HepG2 (cell line): ENCODE measurements at places on chromosomes 4 and X. TPM values are rescaled to one million over a fixed set of nuclear protein-coding genes. Genes with fewer than 3 reads are reported as not detected.
A peak's percentile ranks its signal among the peaks of the same experiment; 100 is the strongest.

DNA sequence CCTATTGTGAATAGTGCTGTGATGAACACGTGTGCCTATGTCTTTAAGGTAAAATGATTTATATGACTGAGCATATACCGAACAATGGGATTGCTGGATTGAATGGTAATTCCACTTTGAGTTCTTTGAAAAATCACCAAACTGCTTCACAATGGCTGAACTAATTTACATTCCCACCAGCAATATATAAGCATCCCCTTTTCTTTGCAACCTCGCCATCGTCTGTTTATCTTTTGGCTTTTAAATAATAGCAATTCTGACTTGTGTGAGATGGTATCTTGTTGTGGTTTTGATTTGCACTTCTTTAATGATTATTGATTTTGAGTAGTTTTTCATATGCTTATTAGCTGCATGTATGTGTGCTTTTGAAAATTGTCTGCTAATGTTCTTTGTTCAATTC, 31.8 kb upstream of the UGT2A1 start:
- H3K36me3 ChIP-seq = no peaks in the 10 kb centered on the region
- no peaks in the 10 kb centered on the region; the same call in 1 of the 2 replicates for H3K27me3 ChIP-seq
- peaks cover 3% of the 10 kb centered on the region for H3K4me1 ChIP-seq
- DNase-seq = no peak

GRCh38 chr4:2697995-2698414, 58.1 kb downstream of the TNIP2 start:
- H3K4me3 ChIP-seq = no peak overlapping the region
- no peaks in the 10 kb centered on the region for H3K27me3 ChIP-seq
- DNase-seq = peak; percentile 12
- H3K27ac ChIP-seq = no peak overlapping the region
- H3K4me1 ChIP-seq = peaks cover 17% of the 10 kb centered on the region

DNA sequence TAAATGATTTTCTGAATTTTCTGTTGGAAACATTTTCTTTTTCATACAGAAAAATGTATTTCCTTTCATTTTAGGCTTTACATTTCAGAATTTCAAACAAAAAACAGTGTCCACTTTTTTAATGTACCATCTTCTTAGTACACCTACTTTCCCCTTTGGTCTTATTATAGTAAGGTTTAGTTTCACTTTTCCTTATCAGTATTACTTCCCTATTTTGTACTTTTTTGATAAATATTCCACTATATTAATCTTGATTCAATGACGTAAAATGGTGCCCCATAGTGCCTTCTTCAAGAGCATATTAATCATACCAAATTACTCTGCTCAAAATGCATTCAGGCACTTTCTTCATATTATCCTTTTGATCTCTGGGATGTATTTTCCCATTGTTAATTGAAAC, 52.5 kb downstream of the BANK1 start:
- H3K4me1 ChIP-seq = no peaks in the 10 kb centered on the region
- H3K27me3 ChIP-seq = no peaks in the 10 kb centered on the region

GRCh38 chr4:184533908-184534307, 59.6 kb upstream of the IRF2 start:
- H3K27me3 ChIP-seq = no peaks in the 10 kb centered on the region; the same call in 2 of the 3 replicates
- peaks cover 25% of the 10 kb centered on the region for H3K4me1 ChIP-seq
- no peak for DNase-seq
- H3K36me3 ChIP-seq = no peaks in the 10 kb centered on the region
- no peak overlapping the region for H3K27ac ChIP-seq

- H3K36me3 ChIP-seq = no peaks in the 10 kb centered on the region
- no peak overlapping the region for H3K27ac ChIP-seq
- H3K4me1 ChIP-seq = no peaks in the 10 kb centered on the region
- H3K4me3 ChIP-seq = no peak overlapping the region
- no peak for DNase-seq
- peaks cover 7% of the 10 kb centered on the region for H3K27me3 ChIP-seq
Measured at GRCh38 chr4:2340272-2341061, 78.0 kb downstream of the ZFYVE28 start.

DNA sequence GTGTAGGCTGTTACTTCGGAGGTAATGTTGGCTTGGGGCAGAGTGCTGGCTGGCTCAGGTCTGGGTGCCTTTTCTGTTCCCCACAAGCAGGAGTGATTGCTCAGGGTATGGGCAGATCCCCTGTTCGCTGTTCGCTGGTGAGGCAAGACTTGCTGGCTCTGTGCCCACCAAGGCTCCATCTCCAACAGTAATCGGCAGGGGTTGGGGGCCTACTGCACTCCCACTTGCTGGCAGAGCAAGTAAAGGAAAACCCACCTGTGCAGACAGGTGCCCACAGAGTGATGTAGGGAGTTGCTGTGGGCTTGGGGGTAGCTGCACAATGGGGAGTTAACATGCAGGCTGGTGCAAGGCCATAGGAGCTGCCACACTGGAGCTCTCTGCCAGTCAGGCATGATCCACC, 8.0 kb upstream of the TMSB15C start:
- H3K36me3 ChIP-seq = no peaks in the 10 kb centered on the region
- H3K4me3 ChIP-seq = no peak overlapping the region
- H3K27ac ChIP-seq = no peak overlapping the region
- no peaks in the 10 kb centered on the region for H3K4me1 ChIP-seq
- no peak for DNase-seq

The LUZP4 gene
- not detected in 2 replicates for total RNA-seq

- no peak overlapping the region for H3K4me3 ChIP-seq
- 0 out of 2 replicates have a peak, but pooled peaks cover 7% of the 10 kb centered on the region for H3K4me1 ChIP-seq
Measured at GRCh38 chr4:152309418-152309817, 226.5 kb downstream of the FBXW7 start.

The PARM1 gene
- total RNA-seq = not detected in 2 replicates

DNA sequence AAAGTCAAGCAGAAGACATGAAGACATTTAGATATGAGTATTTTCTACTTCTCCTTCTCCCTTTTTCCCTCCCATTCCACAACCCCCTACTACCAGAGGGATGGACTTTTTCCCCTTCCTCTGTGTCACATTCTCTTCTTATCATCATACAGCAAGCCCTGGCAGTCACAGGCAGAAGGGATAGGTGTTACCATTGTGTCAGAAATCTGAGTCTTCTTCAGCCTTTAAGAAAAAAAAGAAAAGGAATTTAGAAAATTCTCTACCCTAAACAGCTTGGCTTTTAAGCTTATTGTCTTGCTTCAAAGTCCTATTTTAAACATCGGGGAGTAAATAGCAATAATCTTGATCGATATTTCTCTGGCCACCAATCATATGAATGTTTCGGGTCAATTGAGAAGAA, 30.9 kb upstream of the ADH1C start:
- H3K27ac ChIP-seq = no peak overlapping the region
- H3K36me3 ChIP-seq = no peaks in the 10 kb centered on the region
- no peak for DNase-seq
- no peaks in the 10 kb centered on the region for H3K27me3 ChIP-seq
- no peak overlapping the region for H3K4me3 ChIP-seq

DNA sequence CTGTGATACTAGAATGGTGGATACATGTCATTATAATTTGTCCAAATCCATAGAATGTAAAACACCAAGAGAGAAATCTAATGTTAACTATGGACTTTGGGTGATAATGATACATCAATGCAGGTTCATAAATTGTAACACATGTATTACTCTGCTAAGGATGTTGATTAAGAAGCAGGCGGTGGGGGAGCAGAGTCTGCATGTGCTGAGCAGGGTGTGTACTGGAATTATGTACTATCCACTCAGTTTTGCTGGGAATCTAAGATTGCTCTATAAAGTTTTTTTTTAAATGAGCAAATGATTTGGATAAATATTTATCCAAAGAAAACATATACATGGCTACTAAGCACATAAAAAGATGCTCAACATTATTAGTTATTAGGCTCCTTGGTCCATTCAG, 15.0 kb upstream of the MANBA start:
- H3K4me3 ChIP-seq = no peak overlapping the region
- no peak overlapping the region for H3K27ac ChIP-seq
- peaks cover 38% of the 10 kb centered on the region for H3K4me1 ChIP-seq
- no peak for DNase-seq

The TMPRSS11B gene
- not detected in 2 replicates for total RNA-seq

- H3K4me1 ChIP-seq = no peaks in the 10 kb centered on the region
- H3K27me3 ChIP-seq = no peaks in the 10 kb centered on the region
- H3K36me3 ChIP-seq = no peaks in the 10 kb centered on the region
- no peak overlapping the region for H3K4me3 ChIP-seq
Measured at GRCh38 chrX:17559728-17560379, 177.4 kb upstream of the SCML1 start.

DNA sequence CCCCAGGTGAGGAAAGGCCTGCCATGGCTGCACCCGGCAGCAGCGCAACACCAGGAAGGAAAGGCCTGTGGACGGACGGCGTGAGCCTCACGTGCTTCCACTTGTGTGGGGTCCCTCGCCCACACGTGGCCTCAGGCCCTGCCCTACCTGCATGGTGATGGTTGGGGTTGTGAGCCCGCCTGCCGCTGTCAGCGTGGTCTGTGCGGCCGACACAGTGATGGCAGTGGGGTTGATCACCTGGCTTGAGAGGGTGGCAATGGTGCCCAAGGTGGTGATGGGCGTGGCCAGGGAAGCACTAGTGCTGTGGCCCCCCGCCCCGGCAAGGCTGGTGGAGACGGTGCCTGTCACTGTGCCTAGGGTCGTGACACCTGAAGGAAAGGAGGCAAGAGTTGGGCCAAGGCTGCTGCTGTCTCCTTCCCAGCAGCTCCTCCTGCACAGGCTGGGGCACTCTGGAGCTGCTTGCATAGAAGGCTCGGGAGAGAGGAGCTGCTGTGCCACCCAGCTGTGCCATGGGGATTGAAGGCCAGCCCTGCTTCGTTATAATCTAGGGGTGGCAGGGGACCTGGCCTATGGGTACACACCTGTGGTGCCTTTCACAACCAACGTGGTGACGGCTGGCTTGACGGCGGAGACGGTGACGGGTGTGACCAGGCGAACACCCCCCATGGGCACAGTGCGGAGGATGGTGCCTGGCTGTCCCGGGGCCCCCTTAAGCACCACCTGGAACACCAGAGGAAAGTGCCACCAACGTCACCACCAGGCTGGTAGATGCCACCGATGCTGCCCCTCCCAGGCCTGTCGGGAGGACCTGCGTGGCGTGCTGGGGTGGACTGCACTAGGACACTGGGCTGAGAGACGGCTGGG, 11.8 kb upstream of the RENBP start:
- no peak overlapping the region for H3K4me3 ChIP-seq
- H3K4me1 ChIP-seq = no peaks in the 10 kb centered on the region
- no peak overlapping the region for H3K27ac ChIP-seq
- peaks cover 72% of the 10 kb centered on the region; the same call in 2 of the 3 replicates for H3K36me3 ChIP-seq
- DNase-seq = no peak

GRCh38 chr4:4986841-4987240, 32.4 kb downstream of the CYTL1 start:
- H3K4me3 ChIP-seq = no peak overlapping the region
- DNase-seq = no peak
- H3K27ac ChIP-seq = no peak overlapping the region

The ALB gene
- 10,101 and 22,625 TPM in 2 replicates for total RNA-seq

The CSAG1 gene
- total RNA-seq = not detected in 2 replicates

The NPY2R gene
- not detected in 2 replicates for total RNA-seq

DNA sequence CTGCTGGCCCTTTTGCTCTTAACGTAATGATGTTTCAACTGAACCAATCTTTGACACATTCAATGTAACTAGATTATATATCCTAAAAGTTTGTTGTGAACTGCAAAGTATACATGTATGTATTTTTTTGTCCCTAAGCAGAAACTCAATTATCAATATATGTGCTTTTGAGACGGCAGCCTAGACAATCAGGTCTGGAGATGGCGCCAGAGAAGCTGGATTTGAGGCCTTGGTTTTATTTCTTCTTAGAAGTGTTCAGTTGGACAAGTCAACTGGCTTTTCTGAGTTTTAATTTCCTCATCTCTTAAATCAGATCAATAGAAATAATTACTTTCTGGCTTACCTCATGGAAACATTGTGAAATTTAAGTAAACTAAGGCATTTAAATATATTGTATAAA, 62.5 kb downstream of the DCAF8L1 start:
- no peaks in the 10 kb centered on the region for H3K36me3 ChIP-seq
- H3K4me1 ChIP-seq = no peaks in the 10 kb centered on the region
- DNase-seq = no peak
- no peak overlapping the region for H3K27ac ChIP-seq

- no peaks in the 10 kb centered on the region for H3K4me1 ChIP-seq
- no peaks in the 10 kb centered on the region for H3K27me3 ChIP-seq
- H3K27ac ChIP-seq = no peak overlapping the region
- no peak for DNase-seq
- no peak overlapping the region for H3K4me3 ChIP-seq
Measured at GRCh38 chr4:174860588-174860987, 31.5 kb upstream of the GLRA3 start.

- no peaks in the 10 kb centered on the region for H3K27me3 ChIP-seq
- no peak for DNase-seq
- H3K4me3 ChIP-seq = no peak overlapping the region
Measured at GRCh38 chrX:134470013-134470412, 10.0 kb downstream of the HPRT1 start.

GRCh38 chr4:128371001-128371777, 83.6 kb upstream of the PGRMC2 start:
- H3K36me3 ChIP-seq = no peaks in the 10 kb centered on the region
- no peak for DNase-seq
- H3K27ac ChIP-seq = no peak overlapping the region
- no peaks in the 10 kb centered on the region for H3K27me3 ChIP-seq
- no peaks in the 10 kb centered on the region for H3K4me1 ChIP-seq

The H2BW2 gene
- total RNA-seq = not detected in 2 replicates

The HTN3 gene
- not detected in 2 replicates for total RNA-seq

DNA sequence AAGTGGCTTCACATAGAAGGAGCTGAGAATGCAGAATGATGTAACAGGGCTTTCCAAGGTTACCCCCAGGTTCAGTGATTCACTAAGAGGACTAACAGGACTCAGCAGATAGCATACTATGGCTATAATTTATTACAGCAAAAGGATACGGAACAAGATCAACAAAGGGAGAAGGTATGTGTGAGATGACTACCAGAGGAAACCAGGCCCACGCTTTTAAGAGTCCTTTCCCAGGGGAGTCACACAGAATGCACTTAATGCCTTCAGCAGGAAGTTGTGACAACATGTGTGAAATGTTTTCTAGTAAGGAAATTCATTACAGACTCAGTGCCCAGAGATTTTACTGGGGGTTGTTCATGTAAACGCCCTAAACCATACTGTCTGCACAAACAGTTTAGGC, 373.6 kb upstream of the MAGEB2 start:
- no peaks in the 10 kb centered on the region for H3K27me3 ChIP-seq
- no peak for DNase-seq
- H3K36me3 ChIP-seq = no peaks in the 10 kb centered on the region
- no peaks in the 10 kb centered on the region for H3K4me1 ChIP-seq
- no peak overlapping the region for H3K27ac ChIP-seq

DNA sequence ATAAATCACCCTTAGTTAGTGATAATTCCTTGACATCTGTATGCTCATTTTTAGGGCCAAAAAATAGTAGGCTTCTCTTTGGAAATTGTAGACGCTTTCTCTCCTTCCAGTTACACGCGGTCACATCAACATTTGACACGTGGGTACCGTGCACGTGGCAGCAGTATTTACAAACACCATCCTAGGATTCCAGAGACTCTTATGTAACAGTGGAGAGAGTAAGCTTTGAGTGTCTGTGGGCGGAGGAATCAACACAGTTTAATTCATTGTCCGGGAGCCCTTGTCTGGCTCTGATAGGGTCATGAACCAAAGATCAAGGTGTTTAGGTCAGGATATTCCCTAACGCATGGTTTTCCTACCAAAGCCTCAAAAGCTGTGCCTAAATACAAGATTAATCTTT, 12.2 kb downstream of the TET2 start:
- peak; percentile 41 for DNase-seq
- H3K27me3 ChIP-seq = no peaks in the 10 kb centered on the region
- H3K4me1 ChIP-seq = peaks cover 8% of the 10 kb centered on the region; the same call in 1 of the 2 replicates
- no peak overlapping the region for H3K4me3 ChIP-seq
- H3K36me3 ChIP-seq = no peaks in the 10 kb centered on the region
- H3K27ac ChIP-seq = no peak overlapping the region
